ENCODE measurements at places on chromosomes 13 and 19.

- DNase-seq, result no peak
Measured at GRCh38 chr13:102771298-102772041, 2.1 kb downstream of the TEX30 start.

GRCh38 chr19:35006999-35007365 lies 6.9 kb downstream of the GRAMD1A start:
- DNase-seq, result no peak

DNA sequence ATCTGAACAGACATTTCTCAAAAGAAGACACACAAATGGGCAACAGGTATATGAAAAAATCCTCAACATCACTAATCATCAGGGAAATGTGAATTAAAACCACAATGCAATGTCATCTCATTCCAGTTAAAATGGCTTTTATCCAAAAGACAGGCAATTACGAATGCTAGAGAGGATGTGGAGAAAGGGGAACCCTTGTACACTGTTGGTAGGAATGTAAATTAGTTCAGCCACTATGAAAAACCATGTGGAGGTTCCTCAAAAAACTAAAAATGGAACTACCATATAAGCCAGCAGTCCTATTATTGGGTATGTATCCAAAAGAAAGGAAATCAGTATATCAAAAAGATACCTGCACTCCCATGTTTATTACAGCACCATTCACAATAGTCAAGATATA lies 24.7 kb upstream of the ZC3H13 start:
- no peak for DNase-seq

- DNase-seq, result no peak
Measured at GRCh38 chr19:29714953-29715700, at the start of gene C19orf12. TSS of gene C19orf12 (minus strand) at chr19:29715261. CDS start at chr19:29708413, 6,848 bp downstream.

DNA sequence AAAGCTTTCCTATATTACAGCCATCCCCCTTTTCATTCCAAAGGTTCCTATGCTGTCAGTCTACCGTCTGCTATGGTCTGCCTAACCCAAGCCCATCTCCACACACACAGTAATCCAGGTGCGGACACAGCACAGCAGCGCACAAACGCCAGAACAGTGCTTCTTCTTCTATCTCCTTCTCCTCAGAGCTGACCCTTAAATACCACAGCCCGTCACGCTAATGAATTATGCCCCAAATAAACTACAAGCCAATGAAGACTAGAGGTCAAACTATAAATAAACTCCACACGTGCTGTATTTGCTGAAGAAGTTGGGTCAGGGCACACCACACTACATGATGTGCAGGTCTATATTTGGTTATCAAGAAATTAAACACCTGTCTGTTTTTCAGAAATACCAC lies 71.8 kb downstream of the TBC1D4 start:
- DNase-seq, result no peak

DNA sequence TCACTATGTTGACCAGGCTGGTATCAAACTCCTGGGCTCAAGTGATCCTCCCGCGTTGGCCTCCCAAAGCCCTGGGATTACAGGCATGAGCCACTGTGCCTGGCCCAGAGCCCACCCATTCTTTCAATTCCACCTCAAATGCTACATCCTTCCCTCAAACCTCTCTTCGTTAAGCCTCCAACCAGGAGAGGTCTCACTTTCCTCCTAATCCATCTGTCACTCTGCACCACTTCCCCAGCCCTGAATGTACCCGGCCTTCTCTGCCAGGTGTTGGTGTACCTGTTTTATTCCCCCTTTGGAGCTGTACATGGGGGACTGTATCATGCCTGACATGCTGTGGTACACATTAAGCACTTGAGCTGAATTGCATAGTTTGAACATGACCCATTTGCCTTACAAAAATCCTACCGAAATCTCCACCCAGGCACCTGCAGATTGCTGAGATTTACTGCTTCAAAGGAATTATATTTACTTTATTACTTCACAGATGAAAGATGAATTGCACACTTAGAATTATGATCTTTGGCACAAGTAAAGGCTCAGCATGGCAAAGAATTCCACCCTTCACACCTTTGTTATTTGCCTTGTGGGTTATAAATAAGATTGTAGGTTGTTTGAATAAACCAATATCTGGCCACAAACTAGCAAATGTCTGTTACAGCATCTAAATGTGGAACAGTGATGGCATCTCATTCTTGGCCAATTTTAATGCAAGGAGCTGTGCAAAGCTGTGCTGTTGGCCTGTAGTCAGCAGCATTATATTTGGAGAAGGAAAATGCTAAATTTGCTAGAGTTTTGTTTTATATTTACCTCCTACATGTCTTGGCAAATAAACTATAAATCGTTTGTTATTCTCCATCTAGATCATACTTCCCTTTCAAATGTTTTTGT lies 15.6 kb upstream of the WASF3 start:
- DNase-seq, result no peak

DNA sequence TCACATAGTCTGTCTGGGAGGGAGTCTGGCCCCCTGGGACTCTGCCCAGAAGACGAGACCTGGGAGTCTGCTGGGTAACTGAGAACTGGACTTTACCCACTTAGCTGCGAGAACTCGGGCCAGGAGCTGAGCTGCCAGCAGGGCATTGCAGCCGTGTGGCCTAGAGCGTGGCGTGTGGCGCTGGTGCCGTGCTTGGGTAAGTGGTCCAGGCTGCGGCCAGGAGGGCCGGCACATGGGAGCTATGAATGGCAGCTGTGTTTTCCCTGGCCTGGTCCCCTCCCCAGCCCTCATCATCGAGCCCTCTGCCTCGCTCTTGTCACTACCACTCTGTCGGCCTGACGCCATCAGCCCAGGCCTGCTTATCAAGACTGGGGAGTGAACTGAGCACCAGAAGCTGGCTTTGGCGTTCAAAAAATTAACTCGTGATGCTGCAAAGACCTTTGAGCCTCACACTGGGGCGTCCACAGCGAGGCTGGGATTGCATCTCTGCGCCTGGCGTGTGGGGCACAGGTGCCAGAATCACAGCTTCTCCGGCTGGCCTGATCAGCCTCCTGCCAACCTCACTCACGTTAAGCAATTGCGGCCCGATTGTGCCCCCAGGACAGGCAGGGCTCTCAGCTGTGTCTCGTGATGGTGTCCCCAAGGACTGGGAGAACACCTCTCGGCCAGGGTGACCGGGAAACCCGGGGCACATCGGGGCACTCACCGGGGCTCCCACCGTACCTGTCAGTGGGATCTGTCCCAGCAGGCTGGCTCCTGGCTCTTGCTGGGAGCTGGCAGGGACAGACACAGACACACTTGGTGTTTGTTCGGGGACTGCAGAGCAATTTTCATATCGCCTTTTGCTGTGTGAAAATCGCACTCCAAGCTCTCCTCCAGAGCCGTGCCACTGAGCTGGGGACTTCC lies 85.9 kb downstream of the KDM4B start:
- DNase-seq, result no peak

DNA sequence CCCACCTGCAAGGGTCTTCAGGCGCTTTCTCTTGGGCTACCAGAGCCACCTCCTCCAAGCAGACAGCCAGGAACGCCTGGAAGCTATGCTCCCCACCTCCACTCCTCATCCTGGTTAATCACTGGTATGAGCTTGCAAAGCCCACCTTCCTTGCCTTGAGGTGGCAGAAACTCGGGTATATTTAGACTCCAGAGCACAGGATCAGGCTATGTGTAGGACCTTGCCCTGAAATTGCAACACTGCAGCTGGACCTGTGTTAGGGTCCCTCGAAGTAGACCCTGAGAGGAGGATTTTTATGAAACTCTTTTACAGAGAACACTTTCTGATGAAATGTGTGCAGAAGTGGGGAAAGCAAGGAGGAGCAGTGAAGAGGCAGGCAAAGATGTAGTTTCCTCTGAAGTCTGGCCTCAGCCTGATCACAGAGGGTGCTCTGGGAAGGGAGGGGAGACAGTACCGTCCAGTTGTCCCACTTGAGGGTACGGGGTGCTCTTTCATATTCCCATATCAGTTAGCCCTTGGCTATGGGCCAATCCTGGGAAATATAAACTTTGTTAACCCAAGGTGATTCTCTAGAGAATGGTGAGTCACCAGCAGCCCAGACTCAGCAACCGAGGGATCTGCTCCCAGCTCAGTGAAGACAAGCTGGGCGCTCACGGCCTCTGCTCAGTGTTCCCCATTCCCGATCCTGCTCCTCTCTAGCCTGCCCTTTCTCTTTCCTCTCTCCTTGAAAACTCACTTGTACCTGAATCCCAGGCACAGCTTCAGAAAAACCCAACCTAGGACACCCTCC lies 157.9 kb downstream of the UQCRFS1 start:
- DNase-seq, result no peak

DNA sequence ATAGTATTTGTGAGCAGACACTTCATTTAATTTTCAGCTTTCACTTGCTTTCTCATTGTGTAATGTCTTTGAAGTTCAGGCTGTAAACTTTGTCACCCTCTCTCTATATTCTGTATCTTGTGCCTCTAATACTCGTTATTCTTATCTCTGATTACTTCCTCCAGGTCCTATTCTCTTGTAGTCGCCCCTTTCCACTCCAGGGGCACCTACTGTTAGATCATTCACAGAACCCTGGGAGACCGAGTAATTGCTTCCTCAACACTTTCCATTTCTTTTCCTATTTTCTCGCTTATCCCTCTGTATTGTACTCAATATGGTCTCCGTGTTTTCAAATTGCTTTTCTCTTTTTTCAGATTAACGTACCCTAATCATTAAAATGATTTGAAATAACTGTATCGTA lies 93.9 kb upstream of the TDRD3 start:
- DNase-seq, result no peak

GRCh38 chr13:50159607-50160006 lies 144.4 kb downstream of the KCNRG start:
- DNase-seq, result no peak

GRCh38 chr19:56991912-56992311 lies 127.9 kb upstream of the USP29 start:
- no peak for DNase-seq

DNA sequence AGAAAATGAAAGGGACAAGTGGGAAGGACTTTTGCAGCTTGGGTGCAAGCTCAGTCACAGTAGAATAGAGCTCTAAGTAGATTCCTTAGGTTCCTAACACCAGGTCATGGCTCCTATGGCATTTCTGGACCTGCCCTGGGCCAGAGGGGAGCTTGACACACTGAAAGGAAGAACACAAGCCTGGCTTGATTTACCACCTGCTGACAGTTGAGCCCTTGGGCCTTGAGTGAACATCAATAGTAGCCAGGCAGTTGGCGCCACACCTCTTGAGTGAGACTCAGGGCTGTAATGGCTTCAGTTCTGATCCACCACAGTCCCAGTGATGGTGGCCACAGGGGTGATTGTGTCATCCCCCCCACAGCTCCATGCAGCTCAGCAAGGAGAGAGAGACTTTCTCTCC lies 221.9 kb upstream of the PCDH17 start:
- DNase-seq, result no peak

- DNase-seq, result no peak
Measured at GRCh38 chr13:46179491-46179908, 2.5 kb downstream of the LCP1 start.

- DNase-seq, result no peak
Measured at GRCh38 chr19:932648-933552, 7.1 kb downstream of the ARID3A start.

DNA sequence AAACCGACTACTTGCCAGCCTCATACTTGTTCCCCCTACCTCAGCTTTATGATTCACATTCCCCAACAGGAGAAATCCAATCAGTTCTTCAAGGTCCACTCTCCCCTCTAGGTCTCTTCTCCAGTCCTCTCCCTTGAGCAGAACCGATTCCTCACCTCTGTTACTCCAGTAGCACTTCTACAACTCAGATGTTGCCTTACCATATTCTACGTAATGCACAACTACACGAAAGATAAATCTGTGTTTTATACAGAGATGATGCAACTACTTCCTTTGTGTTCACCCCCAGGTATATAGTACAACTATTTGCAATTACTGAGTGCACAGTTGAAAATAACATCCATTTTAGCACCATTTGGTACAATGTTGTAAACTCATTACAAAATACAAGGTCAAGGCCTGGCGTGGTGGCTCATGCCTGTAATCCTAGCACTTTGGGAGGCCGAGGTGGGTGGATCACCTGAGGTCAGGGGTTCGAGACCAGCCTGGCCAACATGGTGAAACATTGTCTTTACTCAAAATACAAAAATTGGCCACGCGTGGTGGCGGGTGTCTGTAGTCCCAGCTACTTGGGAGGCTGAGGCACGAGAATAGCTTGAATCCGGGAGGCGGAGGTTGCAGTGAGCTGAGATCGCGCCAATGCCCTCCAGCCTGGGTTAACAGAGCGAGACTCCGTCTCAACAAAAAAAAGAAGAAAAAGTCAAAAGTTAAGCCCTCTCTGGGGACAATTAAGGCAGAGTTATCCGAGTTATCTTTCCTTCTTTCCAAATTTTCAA lies 2.8 kb upstream of the WBP4 start:
- DNase-seq, result no peak

DNA sequence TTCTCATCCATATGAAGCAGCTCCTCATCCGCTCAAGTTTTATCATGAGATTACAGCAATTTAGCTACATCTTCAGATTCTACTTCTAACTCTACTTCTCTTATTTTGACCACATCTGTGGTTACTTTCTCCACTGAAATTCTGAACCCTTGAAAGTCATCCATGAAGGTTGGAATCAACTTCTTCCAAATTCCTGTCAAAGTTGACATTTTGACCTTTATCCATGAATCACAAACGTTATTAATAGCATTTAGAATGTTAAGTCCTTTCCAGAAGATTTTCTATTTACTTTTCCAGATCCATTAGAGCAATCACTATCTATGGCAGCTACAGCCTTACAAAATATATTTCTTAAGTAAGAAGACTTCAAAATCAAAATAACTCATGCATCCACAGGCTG lies 421.7 kb upstream of the GPC6 start:
- DNase-seq, result no peak

GRCh38 chr19:10543420-10544241 lies at the start of gene ATG4D:
TSS of gene ATG4D (plus strand) at chr19:10543904. CDS start at chr19:10544091, 187 bp downstream.
- peak; percentile 80 for DNase-seq

GRCh38 chr13:41533266-41534052 lies 76.1 kb downstream of the RGCC start:
- DNase-seq, result no peak

GRCh38 chr13:102721800-102722231 lies 27.0 kb upstream of the METTL21C start:
- DNase-seq, result no peak

DNA sequence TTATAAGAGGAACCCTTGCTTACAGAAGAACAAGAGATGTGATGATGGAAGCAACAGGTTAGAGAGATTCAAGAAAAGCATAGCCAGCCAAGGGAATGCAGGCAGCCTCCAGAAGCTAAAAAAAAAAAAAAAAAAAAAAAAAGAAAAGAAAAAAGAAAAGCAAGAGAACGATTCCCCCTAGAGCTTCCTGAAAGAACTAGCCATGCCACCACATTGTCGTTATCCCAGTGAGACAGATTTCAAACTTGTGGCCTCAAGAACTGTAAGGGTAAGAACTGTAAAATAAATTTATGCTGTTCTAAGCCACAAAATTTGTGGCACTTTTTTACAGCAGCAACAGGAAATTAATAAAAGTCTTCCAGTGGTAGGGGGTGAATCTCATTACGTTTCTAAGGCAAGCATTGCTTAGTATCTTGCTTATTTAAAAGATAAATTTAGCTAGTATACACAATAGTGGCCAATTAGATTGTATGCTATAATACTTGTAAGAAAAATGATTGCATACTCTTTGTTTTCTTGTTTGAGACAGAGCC lies 21.8 kb downstream of the RFXAP start:
- no peak for DNase-seq

GRCh38 chr19:37654629-37655300 lies 500 bp downstream of the ZFP30 start:
- DNase-seq, result peak; percentile 83

- peak; percentile 16 for DNase-seq
Measured at GRCh38 chr19:44903602-44904425, 1.8 kb upstream of the APOE start.

GRCh38 chr19:2451741-2452140 lies 5.0 kb downstream of the LMNB2 start:
- no peak for DNase-seq
